ENCODE measurements at places on chromosomes 12 and 14. TPM values are rescaled to one million over a fixed set of nuclear protein-coding genes. Genes with fewer than 3 reads are reported as not detected.

- no peak for DNase-seq
Observed at GRCh38 chr12:3035171-3035570, 42.0 kb upstream of the TSPAN9 start.

The USP44 gene
- 4.3 TPM for total RNA-seq

DNA sequence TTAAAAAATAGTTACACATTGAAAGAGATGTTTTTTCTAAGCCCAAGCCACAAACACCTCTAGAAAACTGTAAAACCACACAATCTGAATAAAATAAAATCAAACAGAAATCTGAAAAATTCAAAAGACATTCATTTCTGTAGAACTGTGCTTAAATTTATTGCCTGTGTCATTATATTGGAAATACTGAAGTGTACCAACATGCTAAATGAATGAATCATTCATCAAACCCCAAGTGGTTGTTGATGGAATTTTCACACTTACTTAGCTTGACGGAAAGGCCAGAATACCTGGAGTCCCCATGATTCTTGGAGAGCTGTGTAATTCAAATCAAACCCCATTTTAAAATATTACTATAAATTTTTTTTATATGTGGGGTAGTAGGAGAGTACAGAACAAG, 2.7 kb downstream of the KITLG start:
- no peak for DNase-seq

- no peak for DNase-seq
Observed at GRCh38 chr12:102163383-102163782, 34.2 kb downstream of the PMCH start.

The GALC gene
- total RNA-seq = 35.6 TPM

DNA sequence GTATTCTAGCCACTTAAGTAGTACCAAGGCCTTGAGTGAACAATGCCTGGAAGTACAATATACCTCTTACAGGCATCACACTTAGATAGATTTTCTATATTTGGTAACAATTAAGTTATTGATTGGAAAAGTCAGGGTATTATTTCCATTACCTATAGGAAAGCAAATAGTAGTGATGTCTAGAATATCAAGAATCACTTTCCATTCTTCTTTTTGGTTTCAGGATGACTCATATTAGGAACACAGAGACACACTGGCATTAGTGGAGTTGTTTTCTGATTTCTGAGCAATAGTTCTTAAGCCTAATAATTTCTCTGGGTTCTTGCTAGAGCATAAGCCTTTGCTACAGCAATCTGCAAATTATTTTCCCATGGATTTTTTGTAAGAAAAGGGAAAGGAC, 1640.0 kb upstream of the SEL1L start:
- no peak for DNase-seq

- no peak for DNase-seq
Observed at GRCh38 chr12:92075425-92075914, 70.2 kb downstream of the BTG1 start.

The RNASE4 gene
- 115 TPM for total RNA-seq

DNA sequence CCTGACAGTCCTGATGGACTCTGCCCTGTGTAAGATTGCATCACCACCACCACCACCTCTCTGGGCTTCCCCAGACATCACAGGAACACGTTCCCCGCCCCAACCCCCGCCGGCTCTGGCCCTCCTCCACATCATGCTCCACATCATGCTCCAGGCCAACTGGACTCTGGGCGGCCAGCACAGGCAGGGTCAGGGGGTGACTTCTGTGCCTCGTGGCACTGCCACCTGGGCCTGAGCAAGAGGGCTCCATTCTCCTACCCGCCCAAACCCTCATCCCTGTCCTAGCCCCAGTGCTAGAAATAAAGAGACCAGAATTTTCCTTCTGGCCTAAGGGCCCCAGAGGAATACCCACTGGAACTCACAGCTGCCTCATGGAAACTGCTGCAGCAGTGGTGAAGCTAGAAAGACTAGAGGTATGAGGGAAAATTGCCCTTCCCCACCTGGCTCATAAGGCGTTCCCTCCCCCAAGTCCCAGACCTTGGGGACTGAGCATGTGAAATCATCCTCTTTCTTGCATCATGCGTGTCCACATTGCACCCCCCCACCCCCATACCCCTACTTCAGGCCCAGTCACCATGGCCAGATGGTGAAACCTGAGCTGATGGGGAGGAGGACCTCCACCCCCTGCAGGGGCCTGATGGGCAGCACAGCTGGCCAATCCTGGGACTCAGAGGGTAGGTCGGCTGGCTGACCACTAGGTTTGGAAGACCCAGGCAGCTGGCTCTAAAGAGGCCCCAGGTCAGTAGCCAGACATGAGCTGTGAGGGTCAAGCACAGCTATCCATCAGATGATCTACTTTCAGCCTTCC, at the start of gene INHBE:
TSS of gene INHBE (plus strand) at position 742 of the 808 bp plus-strand sequence. CDS start 230 bp downstream, outside the sequence.
- DNase-seq = no peak

The CISTR gene
- total RNA-seq = not detected

The PRH2 gene
- not detected for total RNA-seq

The GPR132 gene
- 2.7 TPM for total RNA-seq

DNA sequence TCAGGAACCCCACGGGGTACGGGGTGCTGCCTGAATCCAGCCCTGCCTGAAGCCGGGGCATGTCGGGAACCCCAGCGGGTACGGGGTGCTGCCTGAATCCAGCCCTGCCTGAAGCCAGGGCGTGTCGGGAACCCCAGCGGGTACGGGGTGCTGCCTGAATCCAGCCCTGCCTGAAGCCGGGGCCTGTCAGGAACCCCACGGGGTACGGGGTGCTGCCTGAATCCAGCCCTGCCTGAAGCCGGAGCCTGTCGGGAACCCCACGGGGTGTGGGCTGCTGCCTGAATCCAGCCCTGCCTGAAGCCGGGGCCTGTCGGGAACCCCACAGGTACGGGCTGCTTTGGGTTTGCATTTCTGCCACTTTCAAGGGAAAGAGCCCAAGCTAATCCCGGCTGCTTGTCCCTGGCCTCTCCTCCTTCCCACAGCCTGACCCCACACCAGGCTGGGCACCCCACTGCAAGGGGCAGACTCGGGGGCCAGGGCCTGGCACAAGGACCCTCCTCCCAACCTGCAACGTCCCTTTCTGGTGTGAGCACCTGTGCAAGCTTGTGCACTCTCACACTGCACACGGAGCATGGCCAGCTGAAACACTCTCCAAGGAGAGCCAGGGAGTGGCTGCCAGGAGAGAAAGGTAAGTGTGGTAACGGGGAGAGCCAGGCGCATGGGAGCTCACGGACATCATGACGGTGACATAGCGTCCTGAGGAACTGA, 5.6 kb upstream of the FBRSL1 start:
- DNase-seq = no peak

DNA sequence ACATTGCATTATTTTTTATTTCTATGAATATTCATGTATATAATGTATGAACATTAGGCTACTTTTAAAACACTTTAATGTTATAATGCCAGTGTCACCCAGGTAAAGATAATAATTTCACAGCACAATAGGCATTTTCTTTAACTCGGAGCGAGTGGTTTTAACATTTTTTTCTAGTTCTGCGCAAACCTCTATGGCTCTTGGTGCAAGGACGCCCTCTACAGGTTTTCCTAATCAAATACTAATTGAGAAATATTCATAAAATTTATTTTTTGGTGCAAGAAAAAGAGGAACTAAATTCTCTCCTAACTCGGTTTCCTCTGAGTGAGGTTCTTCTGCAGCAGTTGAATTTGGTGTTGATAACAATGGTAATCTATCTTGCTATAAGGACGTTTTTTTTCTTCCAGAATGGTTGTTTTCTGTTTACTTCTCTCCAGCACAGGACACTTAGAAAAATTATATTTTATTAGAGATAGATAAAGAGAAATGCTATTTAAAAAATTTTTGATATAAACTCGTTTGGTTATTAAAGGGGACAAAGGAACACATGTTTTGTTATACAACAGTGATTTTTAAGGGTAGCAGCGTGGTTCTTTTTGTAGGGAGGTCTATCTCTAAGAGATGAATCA, 2.4 kb upstream of the WIF1 start:
- no peak for DNase-seq

DNA sequence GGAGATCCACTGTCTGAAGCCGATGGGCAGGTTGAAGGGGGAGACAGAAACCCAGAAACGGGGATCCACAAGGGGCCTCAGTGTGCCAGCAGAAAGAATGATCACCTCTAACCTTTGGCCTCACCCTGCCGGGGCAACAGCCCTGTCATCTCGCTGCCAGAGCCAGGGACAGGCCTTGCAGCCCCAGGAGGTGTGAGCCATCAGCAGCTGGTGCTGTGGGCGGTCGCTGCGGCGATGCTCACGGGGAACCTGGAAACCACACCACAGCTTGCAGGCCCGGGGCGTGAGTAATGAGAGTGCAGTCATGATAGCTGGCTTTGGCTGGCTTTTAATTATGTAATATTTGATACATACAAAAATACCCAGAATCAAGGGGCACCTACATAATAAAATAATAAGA, 4.7 kb upstream of the TTC7B start:
- DNase-seq = no peak

DNA sequence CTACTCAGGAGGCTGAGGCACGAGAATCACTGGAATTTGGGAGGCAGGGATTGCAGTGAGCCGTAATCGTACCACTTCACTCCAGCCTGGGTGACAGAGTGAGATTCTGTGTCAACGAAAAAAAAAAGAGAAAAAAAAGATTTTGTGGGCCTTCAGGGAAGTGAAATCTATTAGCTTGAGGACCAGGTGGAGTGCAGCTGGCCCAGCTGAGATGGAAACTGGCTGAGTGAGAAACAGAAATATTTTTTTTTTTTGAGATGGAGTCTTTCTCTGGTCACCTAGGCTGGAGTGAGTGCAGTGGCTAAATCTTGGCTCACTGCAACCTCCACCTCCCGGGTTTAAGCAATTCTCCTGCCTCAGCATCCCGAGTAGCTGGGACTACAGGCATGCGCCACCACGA, 2.3 kb upstream of the CLEC4C start:
- no peak for DNase-seq

DNA sequence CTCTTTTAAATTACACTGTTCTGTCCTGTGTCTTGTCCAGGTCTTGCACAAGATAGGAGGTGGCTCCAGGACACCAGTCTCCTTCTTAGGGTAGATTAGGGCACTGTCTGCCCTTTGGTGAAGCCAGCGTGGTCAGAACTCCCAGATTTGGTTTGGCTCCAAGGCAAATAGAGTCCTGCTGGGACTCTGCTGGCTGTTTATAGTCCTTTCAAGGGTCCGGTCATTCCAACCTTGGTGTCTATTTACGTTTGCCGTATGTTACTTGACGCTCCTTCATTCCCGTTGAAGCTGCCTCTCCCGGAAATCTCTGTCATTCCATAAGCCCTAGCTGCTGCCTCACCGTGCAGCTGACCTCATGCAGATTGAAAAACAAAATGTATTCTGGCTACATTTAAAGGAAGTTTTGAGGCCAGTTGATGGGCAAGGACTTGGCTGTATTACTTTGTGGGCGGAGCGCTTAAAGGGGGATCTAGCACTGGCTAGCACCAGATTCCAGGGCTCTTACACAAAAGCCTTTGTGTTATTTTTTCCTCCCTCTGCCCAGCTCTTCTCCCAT, 180.6 kb downstream of the AKAP6 start:
- no peak for DNase-seq

The PELI2 gene
- total RNA-seq = 11.1 TPM

DNA sequence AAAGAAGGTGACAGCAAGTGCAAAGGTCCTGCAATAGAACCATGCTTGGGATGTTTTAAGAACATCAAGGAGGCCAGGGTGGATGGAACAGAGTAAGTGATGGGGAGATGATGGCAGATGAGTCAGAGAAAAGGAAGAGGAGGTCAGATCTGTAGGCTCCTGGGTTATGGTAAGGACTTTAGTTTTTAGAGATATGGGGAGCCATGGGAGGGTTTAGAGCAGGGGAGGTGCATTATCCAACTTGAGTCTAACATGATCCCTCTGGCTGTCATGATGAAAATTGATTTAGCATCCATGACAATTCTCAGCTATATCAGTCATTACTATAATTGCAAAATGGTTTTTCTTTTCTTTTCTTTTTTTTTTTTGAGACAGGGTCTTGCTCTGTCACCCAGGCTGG, 7.3 kb upstream of the PLBD2 start:
- DNase-seq = no peak

The PGAM5 gene
- 34.2 TPM for total RNA-seq

The CCDC175 gene
- not detected for total RNA-seq

The SYNE3 gene
- total RNA-seq = 109 TPM

The AMHR2 gene
- not detected for total RNA-seq

The PTPRR gene
- total RNA-seq = 0.24 TPM

The CD4 gene
- total RNA-seq = 19.7 TPM

The NKX2-1 gene
- total RNA-seq = not detected

DNA sequence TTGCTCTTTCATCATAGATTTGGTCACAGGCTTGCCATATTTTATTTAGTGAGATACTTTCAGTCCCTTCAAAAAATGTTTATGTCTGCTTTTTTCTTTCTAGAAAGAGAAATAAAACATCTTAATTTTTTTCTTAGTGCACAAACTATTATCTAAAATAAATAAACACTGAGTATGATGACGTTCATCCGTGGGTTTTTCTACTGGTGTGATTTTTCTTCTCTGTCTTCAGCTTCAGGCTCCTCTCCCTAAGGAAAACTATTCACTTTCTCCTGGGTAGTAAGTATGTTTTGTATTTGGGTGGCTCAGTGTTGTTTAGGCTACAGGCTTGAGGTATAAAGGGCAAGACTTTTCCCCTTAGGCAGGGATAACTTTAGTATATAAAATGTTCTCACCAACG, 154.7 kb downstream of the DACT1 start:
- no peak for DNase-seq

GRCh38 chr14:95198320-95198719, 41.0 kb upstream of the DICER1 start:
- DNase-seq = no peak

The SPTB gene
- total RNA-seq = 1.2 TPM

The TMTC1 gene
- total RNA-seq = 106 TPM

DNA sequence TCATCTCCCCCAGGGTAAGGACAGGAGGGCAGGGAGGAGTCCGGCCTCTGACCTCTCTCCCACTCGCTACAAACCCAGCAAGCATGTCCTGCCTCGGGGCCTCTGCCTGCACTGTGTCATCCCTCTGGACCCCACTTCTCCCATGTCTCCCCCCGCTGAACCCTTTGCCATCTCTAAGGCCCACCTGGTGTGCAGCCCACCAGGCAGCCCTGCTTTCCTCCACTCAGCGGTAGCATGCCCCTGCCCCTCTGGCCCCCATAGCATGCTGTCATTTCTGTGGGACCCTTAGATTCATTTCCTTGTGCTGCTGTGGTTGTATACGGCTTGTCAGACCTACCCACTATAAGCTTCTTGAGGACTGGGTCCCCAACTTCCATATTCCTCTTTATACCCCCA, 17.7 kb downstream of the PAPLN start:
- no peak for DNase-seq

- no peak for DNase-seq
Observed at GRCh38 chr12:43758247-43758727, 303 bp downstream of the PUS7L start.

The CLEC9A gene
- 0.63 TPM for total RNA-seq

DNA sequence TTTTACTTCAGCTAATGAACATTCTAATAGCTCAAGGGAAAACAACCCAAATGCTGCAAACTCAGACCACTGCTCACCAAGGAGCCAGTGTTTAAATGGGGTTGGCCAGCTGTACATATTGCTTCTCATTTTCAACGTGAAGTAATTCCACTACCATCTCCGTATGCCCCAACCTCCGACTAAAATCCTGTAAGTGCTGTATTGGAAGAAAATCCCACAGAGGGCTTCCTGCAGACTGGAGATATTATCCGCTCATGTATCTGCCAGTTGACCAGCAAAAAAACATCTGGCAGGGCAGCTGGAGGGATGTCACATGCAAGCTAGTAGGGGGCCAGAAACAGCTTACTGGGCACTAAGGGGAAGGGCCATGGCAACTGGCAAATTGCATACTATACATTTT, 485.0 kb downstream of the SNAPC1 start:
- DNase-seq = no peak

- DNase-seq = no peak
Observed at GRCh38 chr14:68807148-68807600, 14.3 kb upstream of the ZFP36L1 start.

Data from omental fat pad (tissue), 4 donors.